ENCODE measurements at places on chromosomes 2 and 18.
A peak's percentile ranks its signal among the peaks of the same experiment; 100 is the strongest.

- no peak for DNase-seq
Observed at GRCh38 chr2:239895669-239896068, 129.5 kb downstream of the NDUFA10 start.

GRCh38 chr2:107259408-107260195 is 373.6 kb upstream of the ST6GAL2 start:
- no peak for DNase-seq

- DNase-seq = no peak
Observed at GRCh38 chr18:54205959-54206358, 18.5 kb downstream of the MBD2 start.

GRCh38 chr2:173715441-173715840 is 249.7 kb downstream of the SP3 start:
- DNase-seq = no peak

DNA sequence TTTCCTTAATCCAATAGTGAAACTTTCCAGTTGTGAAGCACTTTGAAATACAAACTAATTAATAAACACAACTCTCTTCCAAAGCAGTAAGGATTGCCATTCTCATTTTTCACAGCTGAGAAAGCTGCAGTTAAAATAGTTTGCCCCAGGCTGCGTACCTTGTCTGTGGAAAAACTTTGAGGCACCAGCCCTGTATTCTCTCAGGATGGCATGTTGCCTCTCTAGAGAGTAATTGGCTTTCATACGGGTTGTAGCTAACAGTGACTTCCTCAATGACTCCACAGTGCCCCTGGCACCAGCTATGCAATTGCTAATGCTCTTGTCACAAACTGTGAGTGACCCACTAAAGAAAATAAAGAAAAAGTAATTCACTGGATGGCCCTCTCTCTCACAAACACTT is 345.7 kb downstream of the MTX2 start:
- DNase-seq = no peak

GRCh38 chr2:233989221-233989858 is 61.2 kb upstream of the SPP2 start:
- no peak for DNase-seq

DNA sequence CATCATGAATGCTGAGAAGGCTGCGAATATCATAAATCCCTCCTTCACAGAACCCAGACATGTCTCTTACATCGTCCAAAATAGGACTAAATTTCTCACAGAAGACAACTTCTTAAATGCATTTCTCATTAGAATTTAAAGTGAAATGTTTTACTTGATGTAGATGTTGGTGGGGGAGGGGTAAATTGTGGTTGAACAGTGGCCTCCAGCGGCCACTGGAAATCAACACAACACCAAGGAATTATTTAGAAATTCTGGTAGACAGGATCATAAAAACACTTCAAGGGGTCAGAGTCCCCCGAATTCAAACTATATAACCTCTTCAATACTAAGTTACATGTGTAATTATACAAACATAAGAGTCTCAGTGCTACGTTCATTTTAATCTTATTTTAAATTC is 135.9 kb downstream of the ABCA12 start:
- peak; percentile 2 for DNase-seq

DNA sequence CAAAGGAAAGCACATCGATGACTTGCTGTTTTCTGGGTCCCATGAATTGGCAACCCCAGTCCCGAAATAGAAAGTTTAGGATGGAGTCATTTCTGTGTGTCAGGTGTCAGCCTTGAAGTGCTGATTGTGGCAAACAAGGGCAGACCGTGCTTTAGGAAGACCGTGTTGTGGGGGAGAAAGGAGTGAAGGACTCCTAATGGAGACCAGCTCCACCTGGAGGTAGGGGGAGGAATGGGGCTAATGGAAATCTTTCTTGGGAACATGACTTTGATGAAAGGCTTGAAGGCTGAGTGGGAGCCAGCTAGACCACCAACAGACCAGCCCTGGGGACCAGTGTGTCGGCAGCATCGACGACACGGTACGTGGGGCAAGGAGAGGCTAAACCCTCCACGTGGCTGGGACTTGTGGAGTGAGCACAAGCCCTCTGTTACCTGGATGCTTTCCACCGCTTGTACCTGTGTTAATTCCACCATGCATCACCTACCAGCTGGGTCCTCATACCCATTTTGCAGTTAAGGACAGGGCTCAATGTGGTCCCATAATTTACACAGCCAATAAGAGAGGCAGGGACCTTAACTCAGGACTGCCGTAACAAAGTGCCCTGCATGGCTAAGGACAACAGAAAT is 104.2 kb downstream of the SH3BP4 start:
- peak; percentile 7 for DNase-seq

DNA sequence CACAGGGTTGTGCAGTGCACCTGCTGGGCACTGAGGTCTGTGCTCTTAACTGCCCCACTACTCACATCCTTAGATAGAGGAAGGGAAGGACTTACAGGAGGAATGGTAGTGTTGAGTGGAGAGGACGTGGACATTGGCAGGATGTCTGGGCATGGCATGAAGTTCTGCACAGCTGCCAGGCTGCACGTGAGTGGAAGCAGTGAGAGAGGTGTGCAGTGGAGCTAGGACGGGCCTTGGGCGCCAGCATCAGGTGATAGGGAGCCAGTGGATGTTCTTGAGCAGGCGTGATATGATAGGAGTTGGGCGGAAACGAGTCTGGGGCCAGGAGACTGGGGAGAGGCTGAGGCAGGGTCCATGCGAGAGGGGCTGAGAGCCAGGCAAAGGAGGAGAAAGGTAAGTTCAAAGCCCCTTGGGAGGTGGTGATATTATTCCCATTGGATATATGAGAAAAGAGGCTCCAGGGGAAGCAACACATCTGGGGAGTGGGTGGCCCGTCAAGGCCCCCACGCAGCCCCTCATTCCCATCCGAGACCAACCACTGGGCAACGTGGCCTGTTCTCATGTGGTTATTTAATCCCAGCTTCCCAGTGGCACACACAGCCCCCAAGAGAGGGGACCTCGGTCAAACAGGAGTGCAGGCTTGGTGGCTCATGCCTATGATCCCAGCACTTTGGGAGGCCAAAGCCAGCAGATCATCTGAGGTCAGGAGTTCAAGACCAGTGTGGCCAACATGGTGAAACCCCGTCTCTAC is 45.7 kb upstream of the SNED1 start:
- no peak for DNase-seq

- DNase-seq = no peak
Observed at GRCh38 chr18:74420481-74420880, 36.6 kb downstream of the DIPK1C start.

GRCh38 chr2:98807221-98807620 is 76.3 kb upstream of the MGAT4A start:
- no peak for DNase-seq

GRCh38 chr2:28350791-28351285 is 41.8 kb upstream of the FOSL2 start:
- DNase-seq = no peak

GRCh38 chr18:68735483-68736343 is 20.8 kb upstream of the TMX3 start:
- no peak for DNase-seq

GRCh38 chr2:186129767-186130581 is 356.1 kb upstream of the ZC3H15 start:
- DNase-seq = no peak

GRCh38 chr2:225582355-225583116 is 183.0 kb downstream of the NYAP2 start:
- DNase-seq = no peak

- DNase-seq = no peak
Observed at GRCh38 chr18:47081578-47081977, 46.2 kb upstream of the ELOA2 start.

DNA sequence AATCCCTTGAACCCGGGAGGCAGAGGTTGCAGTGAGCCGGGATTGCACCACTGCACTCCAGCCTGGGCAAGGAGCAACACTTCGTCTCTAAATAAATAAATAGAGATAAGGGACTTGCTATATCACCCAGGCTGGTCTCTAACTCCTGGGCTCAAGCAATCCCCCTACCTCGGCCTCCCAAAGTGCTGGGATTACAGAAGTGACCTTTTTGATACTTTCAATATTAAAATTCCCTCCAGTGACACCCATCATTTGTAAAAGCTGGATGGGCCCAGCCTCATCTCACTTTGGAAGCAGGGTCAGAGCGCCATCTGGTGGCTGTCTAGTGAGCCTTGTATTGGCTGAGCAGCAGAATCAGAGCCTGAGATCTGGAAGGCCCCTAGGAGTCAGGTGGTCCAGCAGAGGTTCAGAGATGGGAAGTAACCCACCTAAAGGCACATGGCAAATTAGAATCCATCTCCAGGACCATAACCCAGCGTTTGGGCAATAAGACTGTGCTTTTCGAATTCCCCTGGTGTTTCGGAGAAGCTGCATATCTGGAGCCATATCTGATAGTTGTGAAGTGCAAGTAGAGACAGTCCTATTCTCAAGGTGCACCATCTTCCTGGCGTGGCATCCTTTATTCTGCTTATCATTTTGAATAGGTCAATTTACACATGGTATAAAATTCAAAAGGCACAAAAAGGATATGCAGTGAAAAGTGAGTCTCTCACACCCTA is 18.3 kb upstream of the SLC35F6 start:
- DNase-seq = peak; percentile 64

- no peak for DNase-seq
Observed at GRCh38 chr2:240822280-240822847, 2.3 kb upstream of the KIF1A start.

GRCh38 chr2:77834360-77835002 is 312.3 kb upstream of the LRRTM4 start:
- no peak for DNase-seq

DNA sequence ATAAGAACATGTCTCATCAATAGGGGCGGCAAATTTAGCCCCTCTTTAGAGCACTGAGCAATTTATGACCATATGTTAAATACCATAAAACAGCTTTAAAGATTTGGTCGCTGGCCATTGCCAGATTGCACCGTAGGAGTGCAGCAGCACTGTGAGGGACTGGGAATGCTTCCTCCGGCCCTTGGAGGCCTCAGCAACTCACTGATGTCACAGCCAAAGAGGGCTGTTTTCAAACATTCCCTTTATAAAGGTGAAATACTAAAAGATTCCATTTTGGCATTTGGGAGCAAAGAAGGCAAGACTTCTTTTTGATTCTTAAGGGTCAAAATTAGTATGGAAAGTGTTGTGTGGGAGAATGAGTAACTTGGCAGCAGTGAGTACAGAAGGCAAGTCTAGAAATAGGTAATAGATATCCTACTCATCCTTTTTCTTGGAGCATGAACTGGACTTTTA is 63.7 kb downstream of the BABAM2 start:
- no peak for DNase-seq

DNA sequence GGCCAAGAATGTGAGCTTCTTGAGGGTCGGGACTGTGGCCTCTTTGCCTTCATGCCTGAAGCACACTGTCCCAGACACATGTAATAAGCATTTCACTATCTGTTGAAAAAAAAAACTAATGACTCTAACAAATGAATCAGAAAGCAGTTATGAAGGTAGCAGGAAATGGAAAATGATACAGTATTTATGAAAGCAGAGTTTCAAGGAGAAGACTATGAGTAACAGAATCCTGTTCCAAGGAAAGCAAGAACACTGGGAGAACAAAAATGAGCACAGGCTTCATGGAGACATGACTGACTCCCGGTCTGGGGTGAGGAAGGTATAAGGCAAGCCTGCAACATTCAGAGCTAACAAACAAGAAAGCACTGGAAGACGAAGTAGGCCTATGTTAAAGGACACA is 190.8 kb downstream of the RNF152 start:
- no peak for DNase-seq

DNA sequence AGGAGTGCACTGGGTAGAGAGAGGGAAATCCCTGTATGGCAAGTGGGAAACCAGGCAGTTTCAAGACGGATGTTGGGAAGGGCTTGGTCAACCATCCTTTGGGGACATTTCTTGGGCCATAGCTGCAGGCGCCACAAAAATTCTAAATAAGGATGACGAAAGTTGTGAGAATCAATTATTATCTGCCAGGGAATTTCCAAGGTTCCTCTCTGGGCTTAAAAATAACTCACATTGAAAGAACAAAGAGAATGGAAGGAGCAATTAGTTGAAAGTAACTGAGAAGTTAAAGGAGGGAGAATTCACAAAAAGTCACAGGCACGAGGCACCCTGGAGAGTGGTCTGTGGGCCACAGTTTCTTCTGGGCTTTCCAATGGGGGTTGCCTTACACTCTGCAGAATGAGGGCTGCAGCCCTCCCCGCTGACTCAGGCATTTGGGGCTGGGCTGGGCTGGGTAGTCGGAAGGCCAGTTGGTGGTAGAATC is 195.7 kb downstream of the SMAD7 start:
- DNase-seq = no peak

DNA sequence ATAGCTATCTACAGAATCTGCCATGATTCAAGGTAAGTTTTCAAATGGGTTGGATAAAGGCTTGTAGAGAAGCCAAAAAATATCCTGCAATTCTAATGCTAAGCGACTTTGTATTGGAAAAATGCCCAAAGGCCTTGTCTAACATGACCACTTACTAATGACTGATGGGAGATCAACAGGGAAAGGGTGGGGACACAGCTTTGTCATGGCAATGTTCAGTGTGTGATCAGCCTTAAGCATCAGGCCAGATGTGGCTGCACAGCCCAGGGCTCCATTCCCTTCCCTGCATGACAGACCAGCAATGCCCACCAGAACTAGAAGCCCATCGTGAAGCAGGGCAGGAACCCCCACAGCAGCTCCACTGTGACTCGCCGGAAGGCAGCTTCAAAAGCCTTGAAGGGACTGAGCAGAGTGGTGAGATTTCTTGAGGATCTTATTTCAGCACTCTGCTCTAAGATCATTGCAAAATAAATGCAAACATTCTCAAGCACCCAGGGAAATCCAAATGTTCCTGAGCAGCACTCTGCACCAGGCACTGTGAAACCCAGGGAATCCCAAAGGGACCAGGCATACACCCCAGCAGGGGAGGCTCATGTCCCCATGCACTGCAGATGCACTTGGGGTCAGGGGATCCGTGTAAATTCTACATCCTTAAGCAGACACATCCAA is 517.9 kb upstream of the SMIM21 start:
- no peak for DNase-seq

- no peak for DNase-seq
Observed at GRCh38 chr18:45518311-45519155, 96.7 kb upstream of the SLC14A2 start.

GRCh38 chr2:22487036-22487435 is 897.9 kb upstream of the KLHL29 start:
- no peak for DNase-seq

- DNase-seq = no peak
Observed at GRCh38 chr2:145919477-145919876, 1399.6 kb upstream of the ZEB2 start.

DNA sequence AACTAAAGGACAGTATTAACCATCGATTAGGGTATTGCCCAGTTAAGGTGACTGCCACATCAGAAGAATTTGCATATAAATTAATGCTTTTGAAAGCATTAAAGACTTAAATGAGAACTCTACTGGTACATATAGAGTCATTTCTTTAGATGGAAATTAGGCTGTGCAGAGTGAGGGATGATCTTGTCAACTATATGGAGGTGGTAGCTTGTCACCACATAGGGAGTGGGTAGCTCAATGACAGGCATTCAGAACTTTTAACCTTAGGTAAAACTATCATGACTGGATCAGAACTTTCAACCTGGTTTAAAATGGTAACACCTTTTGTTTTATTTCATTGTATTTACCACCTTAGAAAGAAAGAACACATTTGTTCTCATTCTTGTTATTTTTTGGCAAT is 384.6 kb upstream of the LRRTM1 start:
- no peak for DNase-seq

Data from CMK (cell line).